ENCODE measurements at places on chromosomes 16 and 17. TPM values are rescaled to one million over a fixed set of nuclear protein-coding genes. Genes with fewer than 3 reads are reported as not detected.

The SMIM36 gene
- not detected for total RNA-seq

The SKA2 gene
- 23.8 TPM for total RNA-seq

The PITPNM3 gene
- total RNA-seq = 1.2 TPM

The PIK3R6 gene
- not detected for total RNA-seq

The NXPH3 gene
- total RNA-seq = 0.81 TPM

The CTU2 gene
- 9.9 TPM for total RNA-seq

The KRT40 gene
- total RNA-seq = not detected

The ATXN7L3 gene
- total RNA-seq = 41.2 TPM

The GRB7 gene
- total RNA-seq = 0.44 TPM

The SEZ6L2 gene
- 57.2 TPM for total RNA-seq

The NPIPB9 gene
- total RNA-seq = not detected

The ITGAX gene
- not detected for total RNA-seq

The MYH1 gene
- not detected for total RNA-seq

The TBC1D3D gene
- not detected for total RNA-seq

The C16orf86 gene
- 2.4 TPM for total RNA-seq

The CCL7 gene
- total RNA-seq = 1.5 TPM

The PRR14 gene
- total RNA-seq = 16.0 TPM

The ST6GALNAC2 gene
- not detected for total RNA-seq

The CHMP6 gene
- total RNA-seq = 16.0 TPM

The TEX19 gene
- total RNA-seq = not detected

The HIGD1B gene
- not detected for total RNA-seq

The SOST gene
- total RNA-seq = not detected

The SLC9A5 gene
- total RNA-seq = 0.05 TPM

The PDILT gene
- total RNA-seq = 1.1 TPM

The KRT24 gene
- not detected for total RNA-seq

The GFAP gene
- total RNA-seq = not detected

The AMZ2 gene
- total RNA-seq = 43.9 TPM

The AXIN2 gene
- total RNA-seq = 25.4 TPM

The CACNG3 gene
- total RNA-seq = not detected

The EVI2A gene
- total RNA-seq = 7.6 TPM

The FOXN1 gene
- total RNA-seq = not detected

The PCYT2 gene
- total RNA-seq = 40.9 TPM

The CLEC3A gene
- total RNA-seq = not detected

All from cardiac ventricle fibroblast (primary cell).